Adrenal gland (tissue), 19 donors: ENCODE measurements at places on chromosomes 2 and 18. TPM values are rescaled to one million over a fixed set of nuclear protein-coding genes. Genes with fewer than 3 reads are reported as not detected.

- H3K36me3 ChIP-seq, result no peaks in the 10 kb centered on the region
- no peak for DNase-seq
- no peak overlapping the region for H3K4me3 ChIP-seq
Measured at GRCh38 chr2:182616471-182617393, 99.3 kb upstream of the DNAJC10 start.

- no peaks in the 10 kb centered on the region for H3K36me3 ChIP-seq
- no peaks in the 10 kb centered on the region for H3K27me3 ChIP-seq
- DNase-seq, result no peak
- H3K4me1 ChIP-seq, result peaks cover 16% of the 10 kb centered on the region
- H3K27ac ChIP-seq, result no peak overlapping the region
- H3K4me3 ChIP-seq, result no peak overlapping the region
Measured at GRCh38 chr18:36717422-36718110, 111.2 kb downstream of the TPGS2 start.

Gene FEV
- total RNA-seq, result 2.6 TPM

Gene FTCDNL1
- total RNA-seq, result 19.1 TPM
